ENCODE measurements at places on chromosomes 6 and 20.

- DNase-seq: no peak
These were observed 56.4 kb upstream of the NNAT start for GRCh38 chr20:37464611-37465010.

- no peak for DNase-seq
These were observed 10.0 kb downstream of the CEBPB start for GRCh38 chr20:50200482-50201104.

DNA sequence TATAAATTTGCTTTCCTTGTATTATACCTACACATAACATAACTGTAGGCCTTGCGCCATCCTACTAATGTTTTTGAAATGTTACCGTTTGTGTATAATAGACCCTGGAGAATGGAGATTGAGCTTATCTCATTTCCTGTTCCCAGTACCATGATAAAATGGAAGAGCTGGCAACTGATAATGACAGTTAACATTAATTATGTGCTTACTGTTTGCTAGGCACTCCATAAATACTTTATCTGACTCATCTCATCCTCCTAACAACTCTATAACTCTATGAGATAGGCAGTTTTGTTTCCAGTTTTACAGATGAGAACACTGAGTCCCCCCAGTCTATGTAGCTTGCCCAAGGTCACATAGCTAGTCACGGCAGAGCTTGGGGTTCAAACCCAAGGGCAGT lies 396.7 kb downstream of the SYNE1 start:
- DNase-seq: no peak

GRCh38 chr6:71513036-71513435 lies 224.4 kb downstream of the OGFRL1 start:
- DNase-seq: no peak

DNA sequence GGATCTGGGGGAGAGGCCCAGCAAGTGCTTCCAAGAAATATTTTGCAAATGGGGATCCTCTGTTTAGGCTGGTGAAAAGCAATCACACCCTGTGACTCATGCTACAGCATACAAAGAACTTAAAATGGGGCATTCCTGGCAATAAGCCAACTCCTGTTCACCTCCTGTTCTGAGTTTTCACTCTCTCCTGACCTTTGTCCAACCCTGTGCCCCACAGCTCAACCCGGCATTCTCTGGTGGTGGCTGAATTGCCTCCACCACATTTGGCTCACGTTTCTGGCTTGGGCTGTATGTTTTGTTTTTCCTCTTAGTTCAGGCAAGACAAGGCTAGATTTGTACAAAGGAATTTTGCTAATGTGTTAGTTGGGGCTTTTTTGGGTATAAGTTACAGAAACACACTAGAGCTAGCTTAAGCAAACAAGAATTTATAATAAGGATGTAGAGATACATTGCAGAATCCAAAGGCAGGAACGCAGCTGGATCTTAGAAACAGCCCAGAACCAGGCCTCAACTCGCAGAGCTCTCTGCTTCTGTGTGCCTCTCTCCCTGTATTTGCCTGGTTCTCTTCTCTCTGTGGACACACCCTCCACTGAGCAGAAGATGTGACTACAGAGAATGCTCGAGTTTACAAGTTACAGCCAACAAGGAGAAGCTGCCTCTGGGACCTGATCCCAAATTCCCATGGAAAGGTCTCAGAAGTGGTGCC lies 9.4 kb downstream of the ABCC10 start:
- no peak for DNase-seq

DNA sequence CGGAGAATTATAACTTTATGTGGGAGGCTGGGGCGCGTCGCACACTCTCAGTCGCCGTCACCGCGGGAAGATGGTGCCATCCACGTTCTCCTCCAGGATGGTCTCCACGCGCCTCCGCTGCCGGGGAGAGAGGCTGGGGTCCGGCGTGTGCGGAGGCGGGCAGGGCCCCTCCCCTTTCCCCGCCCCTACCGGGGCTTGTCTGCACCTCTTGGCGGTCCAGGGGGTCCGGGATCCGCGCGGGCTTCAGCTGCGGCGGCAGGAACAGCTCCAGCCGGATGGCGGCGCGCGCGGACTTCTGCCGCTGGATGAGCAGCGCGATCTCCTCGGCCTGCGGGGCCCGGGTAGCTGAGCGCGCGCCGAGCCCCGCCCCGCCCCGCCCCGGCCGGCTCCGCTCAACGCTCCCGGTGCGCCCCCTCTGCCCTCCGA lies 807 bp downstream of the LKAAEAR1 start:
- no peak for DNase-seq

GRCh38 chr6:43916924-43917877 lies 147.2 kb downstream of the VEGFA start:
- no peak for DNase-seq

- DNase-seq: no peak
These were observed 245.1 kb upstream of the PRSS16 start for GRCh38 chr6:27002447-27002846.

DNA sequence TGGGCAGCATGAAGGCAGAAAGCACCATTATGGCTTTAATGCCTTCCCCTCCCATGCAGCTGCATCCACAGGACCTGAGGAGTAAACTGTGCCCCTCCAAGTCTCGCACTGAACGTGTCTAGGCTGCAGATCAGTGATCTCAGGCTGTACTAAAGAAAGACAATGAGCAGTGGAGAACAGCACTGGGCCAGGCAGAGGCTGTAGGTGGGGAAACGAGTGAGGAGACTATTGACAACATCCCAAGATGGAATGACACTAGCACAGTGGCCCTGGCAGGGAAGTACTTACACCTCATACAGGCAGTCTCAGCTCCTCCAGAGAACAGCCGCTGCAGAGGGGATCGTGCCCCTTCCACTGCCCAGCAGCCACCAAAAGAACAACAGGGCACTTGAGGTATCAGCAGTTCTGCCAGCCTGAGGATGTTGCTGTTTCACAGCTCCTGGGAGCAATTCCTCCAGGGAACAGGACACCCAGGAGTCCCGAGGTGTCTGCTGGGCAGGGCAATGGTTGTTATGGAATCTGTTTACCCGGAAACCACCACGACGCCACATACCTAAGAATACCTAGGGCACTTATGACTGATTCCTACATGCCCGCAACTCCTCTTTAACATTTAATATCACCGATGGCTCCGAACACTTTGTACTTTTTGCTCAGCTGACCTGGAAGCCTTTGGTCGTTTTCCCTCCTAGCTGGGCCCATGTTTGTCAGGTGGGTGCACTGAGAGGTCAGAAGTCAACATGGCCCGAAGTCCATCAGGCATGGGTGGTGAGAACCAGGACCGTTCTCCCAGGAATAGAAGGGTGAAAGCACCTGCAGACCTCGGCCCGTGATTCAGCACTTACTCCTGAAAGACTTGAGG lies 79.1 kb downstream of the SLC22A23 start:
- no peak for DNase-seq

DNA sequence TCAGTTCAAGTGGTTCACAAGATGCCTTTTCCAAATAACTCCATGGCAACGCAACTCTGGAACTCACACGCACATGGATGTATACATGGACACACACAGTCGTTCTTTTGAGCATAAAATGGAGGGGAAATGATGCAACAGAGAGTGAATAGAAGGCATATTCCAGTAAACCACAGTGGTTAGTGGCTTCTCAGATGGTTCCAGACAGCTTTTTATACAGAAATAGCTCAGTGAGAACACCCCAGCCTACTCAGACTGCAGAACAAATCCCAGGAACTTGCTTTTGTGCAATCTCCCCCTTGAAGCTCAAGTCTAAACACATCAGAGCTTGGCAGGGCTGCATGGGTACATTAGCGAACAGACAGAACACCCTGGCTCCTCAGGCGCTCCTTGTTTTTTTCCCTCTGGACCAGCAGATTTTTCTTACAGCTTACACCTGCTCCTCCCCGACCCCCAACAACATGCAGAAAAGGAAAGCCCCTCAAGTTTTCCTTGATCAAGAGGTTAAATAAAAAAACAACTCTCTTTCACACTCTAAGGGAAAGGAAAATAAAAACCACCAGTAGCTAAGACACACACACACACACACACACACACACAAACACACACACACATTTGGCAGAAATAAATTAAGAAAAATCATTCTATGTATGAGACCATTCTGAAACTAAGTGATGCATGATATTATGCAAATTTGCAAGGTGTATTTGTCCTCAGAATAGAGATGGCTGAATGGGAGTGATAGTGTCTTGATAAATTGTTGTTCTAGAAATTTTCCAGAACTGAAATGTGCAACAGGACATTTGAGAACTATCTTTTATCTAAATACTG lies 51.2 kb upstream of the RANBP9 start:
- no peak for DNase-seq

DNA sequence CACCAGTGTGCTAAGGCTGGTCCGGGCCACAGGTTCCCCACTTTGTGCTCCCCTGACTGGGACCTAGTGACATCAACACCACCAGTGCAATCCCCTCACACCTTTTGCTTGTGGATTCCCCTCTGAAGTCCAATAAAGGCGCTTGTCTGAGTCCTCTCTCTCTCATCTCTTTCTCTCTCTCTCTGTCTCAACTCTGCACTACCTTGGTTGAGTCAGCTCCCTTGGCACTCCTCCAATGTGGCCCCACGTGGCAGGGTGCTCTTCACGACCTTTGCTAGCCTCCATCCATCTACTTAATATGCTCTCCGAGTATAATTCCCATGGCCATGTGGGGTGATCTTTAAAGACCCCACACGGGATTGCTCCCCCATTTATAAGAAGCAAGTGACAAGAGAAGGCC lies 385.0 kb downstream of the CD83 start:
- no peak for DNase-seq

DNA sequence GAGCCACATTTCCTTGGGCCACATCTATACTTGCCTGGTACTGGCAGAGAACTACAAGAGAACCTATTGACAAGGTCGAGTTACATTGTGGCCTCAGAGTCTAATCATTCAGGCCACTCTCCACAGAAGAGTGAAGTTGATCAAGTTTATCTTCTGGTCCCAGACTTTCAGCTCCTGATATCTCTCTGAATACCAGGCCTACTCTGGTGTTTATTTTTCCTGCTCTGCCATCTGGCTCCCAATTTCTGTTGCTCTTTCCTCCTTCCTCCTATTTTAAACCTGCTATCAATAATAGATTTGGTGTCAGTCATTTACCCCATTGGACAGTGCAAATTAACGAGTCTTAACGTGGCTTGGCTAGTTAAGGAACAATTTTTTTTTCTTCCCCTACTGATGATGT lies 46.6 kb downstream of the SCGN start:
- no peak for DNase-seq

DNA sequence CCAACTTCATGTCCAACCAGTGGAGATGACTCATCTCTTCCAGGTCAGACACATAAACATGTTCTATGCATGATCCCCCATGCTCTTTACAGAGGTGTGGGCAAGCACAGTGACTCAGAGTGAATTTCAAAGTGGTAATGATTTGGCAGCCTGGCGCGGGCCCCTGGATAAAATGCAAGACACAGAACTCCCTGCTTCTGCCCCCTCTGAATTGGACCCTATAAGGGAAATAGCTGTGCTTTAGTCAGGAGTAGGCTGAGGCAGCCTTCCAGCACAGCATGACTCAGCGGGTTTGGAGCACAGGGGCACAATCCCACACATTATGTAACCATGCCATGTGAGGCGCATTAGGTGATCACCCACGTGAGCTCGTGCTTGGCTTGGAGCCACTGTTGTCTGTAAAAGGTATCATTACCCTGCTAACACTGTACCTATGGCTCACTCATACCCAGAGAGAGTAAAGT lies 127.4 kb downstream of the C6orf118 start:
- DNase-seq: no peak

DNA sequence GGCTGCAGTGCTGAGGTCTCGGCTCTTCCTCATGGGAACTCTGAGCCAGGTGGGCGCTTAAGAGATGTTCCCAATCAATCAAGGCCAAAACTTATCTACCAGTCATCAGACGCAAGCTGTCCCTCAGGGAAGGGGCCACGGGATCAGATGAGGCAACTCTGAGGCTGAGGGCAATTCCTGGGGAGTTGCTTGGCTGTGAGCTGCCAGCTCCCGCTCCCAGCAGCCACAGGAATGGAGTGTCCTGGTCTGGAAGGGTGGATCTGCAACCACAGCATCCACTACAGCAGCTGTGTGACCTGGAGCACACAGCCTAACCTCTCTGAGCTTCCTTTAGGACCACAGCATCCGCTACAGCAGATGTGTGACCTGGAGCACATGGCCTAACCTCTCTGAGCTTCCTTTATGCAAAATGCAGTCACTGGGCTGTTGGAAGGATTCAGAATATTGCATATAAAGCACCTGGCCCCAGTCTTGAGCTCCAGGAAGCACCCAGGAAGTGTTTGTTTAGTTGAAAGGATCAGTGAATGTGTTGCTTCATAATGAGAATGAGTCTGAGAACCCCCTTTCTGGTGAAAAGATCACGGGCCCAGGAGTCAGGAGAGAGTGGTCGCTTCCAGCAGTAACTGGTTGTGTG lies 60.9 kb downstream of the TFAP2C start:
- DNase-seq: no peak

DNA sequence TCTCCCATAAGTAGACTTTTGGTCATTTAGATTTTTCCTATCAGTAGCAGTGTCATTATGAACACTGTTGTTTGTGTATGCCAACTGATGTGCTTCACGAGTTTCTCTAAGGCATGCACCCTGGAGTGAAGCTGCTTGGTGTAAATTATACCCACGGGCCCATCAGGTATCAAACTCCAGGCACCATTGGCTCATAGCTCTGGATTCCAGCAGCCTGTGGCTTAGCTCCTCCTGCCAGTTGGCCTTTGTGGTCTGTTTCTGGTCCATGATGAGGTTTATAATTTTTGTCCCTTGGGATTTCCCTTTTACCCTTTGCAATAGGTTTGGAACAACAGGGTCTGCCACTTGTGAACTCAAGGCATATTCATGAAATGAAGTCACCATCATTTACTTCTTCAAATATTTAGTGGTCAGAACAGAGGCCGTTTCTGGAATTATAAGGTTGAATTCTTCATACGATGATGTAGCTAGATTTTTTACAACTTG lies 350.5 kb downstream of the PRL start:
- DNase-seq: no peak

GRCh38 chr20:37733416-37733815 lies 39.6 kb downstream of the CTNNBL1 start:
- no peak for DNase-seq

DNA sequence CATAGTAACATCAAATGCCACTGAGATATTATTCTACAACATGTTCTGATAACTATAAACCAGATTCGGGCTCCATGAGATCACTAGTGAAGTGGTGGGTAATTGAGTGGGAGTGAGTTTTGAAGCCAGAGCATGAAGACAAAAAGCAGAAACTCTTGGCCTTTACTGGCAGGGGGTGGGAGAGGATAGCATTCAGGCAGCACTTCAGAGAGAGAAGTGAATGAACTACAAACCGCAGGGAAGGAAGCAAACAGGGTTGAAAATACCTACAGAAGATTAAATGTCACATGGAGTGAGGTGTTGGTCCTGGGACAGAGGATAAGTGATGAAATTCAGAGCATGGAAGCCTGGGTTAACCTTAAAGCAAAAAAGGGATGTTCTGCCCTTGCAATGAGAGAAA lies 250.0 kb downstream of the EPM2A start:
- DNase-seq: no peak

DNA sequence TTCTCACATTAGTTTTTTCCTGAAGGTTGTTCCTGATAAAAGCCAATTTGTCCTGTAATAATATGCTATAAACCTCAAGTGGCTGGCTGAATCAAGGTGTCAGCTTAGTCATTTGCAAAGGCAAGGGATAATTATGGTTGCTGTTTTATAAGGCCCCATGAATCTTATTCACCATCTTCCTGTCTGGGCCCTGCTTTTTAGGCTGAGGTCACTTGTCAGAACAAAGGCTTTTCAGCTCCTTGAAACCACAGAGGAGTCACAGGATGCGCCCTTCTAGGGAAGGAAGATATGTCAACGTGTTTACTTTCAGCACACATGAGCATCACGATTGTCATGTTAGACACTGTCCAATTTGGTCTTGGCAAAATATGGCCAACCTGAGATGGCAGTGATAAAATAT lies 64.8 kb upstream of the NAA20 start:
- DNase-seq: no peak
